Neural crest cell (in vitro differentiated cells): ENCODE measurements at places on chromosomes 11 and 22.

GRCh38 chr11:8694137-8694536 lies 11.5 kb downstream of the RPL27A start:
- DNase-seq, result no peak

- DNase-seq, result no peak
Observed at GRCh38 chr11:126411971-126412381, 56.5 kb downstream of the ST3GAL4 start.

GRCh38 chr11:124716591-124716990 lies 23.2 kb upstream of the NRGN start:
- DNase-seq, result no peak

DNA sequence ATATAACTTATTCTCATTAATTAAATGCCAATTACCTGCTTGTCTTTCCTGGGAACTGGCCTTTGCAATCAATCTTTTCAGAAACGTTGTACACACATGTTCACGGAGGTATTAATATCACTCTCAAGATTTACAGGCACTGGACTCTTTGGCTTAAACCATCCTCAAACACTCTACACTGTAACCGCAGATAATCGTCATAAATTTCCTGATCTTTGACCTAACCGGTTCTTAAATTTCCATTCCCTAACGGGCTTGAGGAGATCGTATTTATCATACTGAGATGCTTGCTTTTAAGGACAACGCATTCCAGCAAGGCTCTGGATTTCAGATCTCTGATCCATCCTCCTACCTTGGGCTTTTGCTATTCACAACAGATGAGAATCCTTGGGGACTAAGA lies 72.8 kb downstream of the ARL14EP start:
- DNase-seq, result no peak

- DNase-seq, result no peak
Observed at GRCh38 chr11:116835042-116835772, 2.2 kb downstream of the APOA1 start.

DNA sequence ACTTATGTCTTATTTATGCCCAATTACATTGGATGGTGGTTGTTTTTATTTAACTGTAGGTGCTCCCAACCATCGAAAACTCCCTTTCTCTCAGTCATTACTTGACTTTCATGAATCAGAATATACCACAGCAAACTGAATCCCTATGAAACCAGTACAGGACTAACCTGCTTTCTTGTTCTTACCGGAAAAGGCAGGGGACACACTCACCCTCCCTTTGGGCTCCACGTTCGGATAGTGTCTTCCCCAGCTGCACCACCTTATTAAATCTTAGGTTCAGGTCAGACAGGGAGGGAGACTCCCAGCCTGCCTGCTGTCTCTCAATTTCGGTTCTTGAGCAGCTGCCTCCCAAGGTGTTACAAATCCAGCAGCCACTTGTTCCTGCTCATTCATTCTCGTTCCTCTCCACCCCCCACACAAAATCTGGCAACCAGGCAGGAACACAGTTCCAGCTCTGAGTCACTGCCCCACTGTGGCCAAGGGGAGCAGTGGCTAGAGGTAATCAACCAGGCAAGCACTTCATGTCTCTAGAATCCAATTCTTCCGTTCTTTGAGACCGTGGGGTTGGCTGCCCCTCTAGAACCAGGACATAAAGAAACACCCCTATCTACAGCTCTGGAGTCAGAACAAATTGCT lies 133.0 kb downstream of the PLEKHA7 start:
- no peak for DNase-seq

GRCh38 chr11:133524488-133524887 lies 7.8 kb downstream of the OPCML start:
- DNase-seq, result no peak

DNA sequence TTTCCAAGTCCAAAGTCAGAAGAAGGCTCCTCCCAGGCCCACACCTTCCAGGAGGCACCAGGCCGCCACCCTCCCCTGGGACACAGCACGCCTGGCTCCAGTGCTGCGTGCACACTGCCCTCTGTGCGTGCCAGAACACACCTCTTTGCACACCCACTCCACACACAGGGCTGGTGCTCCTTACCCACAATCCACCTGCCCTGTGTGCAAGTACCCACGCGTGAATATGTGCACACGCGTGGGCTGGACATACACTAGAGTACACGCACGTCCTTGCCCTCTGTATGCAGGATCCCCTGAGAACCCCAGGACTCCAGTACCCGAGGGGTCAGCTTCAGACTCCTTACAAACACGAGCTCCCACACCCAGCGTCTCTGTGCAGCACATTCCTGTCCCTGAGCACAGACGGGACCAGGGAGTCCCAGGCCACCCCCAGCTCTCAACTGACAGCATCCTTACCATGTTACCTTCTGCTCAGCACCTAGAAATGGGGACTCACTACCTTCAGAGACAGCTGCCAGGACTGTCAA lies 2.8 kb downstream of the DUSP8 start:
- no peak for DNase-seq

- no peak for DNase-seq
Observed at GRCh38 chr11:19349340-19350025, 108.7 kb upstream of the E2F8 start.

DNA sequence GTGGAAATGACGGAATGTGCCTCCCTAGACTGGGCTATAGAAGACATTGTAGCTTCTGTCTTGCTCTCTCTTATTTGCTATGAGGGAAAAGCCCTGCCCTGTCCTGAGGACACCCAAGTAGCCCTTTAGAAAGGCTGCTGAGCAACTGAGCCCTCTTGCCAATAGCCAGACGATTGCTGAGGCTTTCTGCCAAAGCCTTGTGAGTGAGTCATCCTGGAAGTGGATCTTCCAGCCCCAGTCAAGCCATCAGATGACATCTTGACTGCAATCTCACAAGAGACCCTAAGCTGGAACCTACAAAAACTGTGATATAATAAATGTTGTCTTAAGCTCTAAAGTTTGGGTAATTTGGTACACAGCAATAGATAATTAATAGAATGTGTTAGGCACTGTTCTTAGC lies 3.9 kb upstream of the TRAF6 start:
- DNase-seq, result no peak
